MV-4-11 (cell line): ENCODE measurements at places on chromosomes 4 and X.

DNA sequence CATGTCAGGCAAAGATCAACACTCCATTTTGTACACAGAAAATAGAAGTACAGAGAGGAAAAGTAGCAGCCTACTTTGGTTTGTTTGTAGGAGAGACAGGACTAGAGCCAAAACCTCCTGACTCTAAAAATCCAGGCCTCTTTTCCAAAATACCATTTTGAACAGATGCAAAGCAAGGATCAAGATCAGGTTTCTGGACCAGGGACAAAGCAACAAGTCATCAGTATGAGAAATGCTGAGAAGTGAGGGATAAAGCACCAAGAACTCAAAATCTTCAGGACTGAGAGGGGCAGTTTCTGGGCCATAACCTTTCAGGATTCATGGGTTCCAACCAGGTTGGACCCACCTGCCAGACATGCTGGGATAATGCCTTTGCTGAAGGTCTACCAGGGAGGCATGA, 36.6 kb upstream of the MBTPS2 start:
- DNase-seq, result no peak

DNA sequence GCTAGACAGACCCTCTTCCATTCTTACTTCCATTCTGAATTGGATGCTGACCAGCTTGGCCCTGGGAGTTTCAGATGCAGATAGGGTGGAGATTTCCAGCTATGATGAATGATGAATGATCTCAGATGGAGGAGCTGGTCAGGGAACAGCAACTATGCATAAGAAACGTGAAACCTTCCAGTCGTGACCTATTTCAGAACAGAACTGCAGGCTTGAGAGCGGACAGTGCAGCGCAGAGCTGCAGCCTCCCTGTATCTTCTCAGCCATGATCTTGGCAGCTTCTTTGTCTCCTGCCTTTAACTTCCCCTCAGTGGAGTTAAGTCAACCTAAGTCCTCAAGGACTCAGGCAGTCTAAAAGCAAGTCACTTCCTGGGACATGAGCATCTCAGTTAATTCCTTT, 43.3 kb upstream of the HAND2 start:
- DNase-seq, result no peak

DNA sequence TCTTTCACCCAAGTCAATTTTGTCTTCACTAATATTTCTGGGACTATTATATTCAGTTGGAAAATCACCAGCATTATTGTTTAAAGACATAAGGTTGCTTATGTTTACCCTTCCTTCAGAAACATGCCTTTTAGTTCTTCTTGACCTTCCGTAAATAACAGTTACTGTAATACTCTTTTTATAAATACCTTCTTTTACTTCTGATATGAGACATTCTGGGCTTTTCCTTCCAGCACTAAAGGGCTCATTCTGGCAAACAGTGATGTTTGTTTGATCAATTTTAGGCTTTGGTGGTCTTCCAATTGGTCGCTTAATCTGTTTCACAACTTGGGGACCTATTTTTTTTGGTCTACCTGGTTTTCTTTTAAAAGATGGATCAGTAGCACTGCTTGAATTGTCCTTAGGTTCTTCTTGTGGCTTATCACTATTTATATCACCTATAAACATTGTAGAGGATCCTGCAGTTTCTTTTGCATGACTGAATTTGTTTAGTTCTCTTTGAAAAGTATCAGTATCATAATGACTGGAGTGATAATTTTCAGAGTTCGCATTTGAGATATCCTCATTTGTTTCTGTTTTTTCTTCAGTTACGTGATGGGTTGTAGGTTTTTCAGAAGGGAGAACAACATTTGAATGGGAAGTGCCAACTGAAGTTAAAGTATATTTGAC, 64.8 kb downstream of the NCAPG start:
- no peak for DNase-seq

DNA sequence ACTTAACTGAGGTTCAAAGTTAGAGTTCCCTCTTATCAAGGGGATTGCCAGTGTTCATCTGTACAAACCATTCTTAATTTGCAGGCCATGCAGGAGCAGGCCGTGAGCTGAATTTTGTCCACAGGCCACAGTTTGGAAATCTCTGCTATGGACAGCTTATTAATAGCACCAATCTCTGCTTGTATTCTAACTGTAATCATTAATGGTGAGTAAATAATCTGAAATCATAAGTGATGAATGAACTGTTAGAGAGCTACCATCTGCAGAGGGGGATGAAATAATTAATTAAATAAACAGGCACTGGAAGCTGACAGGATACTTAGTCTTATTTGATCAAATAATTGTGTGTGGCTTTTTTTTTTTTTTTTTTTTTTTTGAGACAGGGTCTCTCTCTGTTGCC, 48.5 kb upstream of the PDLIM3 start:
- no peak for DNase-seq

- DNase-seq, result no peak
Observed at GRCh38 chrX:15947648-15948317, 93.2 kb upstream of the AP1S2 start.

DNA sequence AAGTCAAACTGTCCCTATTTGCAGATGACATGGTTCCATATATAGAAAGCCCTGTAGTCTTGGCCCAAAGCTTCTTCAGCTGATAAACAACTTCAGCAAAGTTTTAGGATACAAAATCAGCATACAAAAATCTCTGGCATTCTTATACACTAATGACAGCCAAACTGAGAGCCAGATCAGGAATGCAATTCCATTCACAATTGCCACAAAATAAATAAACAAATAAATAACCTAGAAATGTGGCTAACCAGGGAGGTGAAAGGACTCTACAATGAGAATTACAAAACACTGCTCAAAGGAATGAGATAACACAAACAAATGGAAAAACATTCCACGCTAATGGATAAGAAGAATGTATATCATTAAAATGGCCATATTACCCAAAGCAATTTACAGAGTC, 52.9 kb upstream of the CXCL8 start:
- no peak for DNase-seq

GRCh38 chr4:123661080-123661737, 264.6 kb downstream of the SPRY1 start:
- no peak for DNase-seq

GRCh38 chr4:147447786-147448185, 33.1 kb upstream of the EDNRA start:
- DNase-seq, result no peak

DNA sequence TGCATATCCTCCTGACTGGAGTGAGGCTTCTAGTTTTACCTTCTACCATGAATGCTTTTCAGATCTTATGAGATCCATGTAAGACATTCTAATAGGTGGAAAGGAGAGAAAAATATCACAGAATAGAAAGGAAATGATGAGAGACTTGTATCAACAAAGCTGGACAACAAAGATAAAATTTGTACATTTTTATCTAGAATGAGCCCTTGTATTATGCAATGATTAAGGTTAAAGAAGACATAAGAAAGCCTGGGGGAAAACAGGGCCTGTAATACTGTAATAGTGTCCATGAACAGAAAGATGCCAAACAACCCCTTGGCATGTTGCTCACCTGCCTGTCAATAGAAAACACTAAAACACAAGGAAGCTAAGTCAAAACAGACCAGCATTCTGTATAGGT, 44.2 kb upstream of the SCRG1 start:
- DNase-seq, result no peak

- no peak for DNase-seq
Observed at GRCh38 chr4:187307131-187307530, 583.5 kb upstream of the FAT1 start.

DNA sequence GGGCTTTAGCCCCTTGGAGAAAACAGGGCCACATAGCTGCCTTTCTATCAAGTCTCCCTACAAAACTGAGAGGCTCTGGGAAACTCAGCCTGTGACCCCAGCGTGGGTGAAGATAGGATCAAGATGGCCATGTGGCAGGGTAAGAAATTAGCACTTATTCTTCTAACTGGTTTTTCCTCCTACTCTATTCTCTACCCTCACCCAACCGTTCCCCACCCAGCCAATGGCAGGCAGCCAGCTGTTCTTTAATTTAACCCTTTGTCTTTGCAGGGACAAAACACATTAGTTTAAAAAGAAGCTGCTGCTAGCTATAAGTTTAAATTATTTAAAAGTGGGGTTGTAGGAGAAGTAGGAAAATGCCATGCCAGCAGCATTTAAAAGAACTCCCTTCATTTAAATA, 2.8 kb downstream of the CLCN5 start:
- no peak for DNase-seq
